Fibroblast of pulmonary artery (primary cell): ENCODE measurements at places on chromosomes 7 and 10.
A peak's percentile ranks its signal among the peaks of the same experiment; 100 is the strongest.

GRCh38 chr10:19245889-19246752 lies 197.5 kb downstream of the MALRD1 start:
- DNase-seq = peak; percentile 0

DNA sequence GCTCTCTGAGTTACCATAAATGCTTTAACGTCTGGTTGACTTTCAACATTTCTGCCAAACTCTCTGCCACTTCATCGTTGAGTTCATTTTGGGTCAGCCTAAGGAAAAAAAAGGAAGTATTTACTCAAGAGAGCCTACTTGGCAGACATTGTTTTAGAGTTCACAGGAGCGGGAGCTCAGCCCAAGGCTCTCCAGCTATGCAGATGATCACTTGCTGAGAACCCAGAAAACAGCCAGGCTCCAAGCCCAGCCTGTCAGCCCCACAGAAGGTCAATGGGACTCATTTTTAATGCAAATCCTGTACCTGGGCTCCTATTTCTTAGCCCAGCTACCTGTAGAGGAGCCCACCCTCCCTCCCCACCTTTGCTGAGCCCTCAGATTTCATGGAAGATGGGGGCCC lies 45.5 kb downstream of the NOD1 start:
- DNase-seq = peak; percentile 79

DNA sequence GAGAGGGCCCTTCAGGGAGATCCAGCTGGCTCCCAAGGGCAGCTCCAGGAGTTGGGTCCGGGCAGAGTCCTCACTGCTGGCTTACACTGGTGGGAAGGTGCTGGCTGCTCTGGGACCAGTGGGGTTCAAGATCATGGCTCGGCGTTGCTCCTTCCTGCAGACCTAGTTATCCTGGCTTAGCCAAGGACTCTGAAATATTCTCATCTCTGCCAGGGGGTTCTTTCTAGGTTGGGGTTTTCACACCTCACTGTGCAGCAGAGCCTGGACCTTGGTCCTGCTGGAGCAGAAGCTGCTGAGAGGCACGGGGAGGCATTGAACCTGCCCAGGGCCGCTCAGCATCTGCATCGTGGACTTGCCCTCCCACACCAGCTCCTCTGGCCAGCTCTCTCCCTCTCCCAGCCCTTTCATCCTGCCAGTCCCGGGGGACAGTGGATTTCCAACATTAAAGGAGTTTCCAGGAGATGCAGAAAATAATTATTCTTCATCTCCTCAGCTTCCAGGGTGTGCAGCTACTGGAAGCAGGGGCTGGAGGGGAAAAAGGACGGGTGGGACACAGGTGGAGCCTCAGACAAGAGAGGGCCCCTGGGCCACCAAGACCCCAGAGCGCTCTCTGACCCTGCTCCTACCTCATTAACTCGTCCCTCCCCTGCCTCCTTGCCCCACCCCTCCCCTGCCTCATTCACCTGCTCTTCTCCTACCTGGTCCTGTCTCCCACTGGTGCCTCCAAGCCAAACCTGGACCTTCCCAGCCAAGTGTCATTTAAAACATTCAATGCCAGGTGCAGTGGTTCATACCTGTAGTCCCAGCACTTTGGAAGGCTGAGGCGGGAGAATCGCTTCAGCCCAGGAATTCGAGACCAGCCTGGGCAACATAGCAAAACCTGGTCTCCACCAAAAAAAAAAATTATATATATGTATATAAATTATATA lies 42.5 kb downstream of the JAKMIP3 start:
- no peak for DNase-seq

- DNase-seq = no peak
These were observed 5.0 kb upstream of the LRIT2 start for GRCh38 chr10:84230359-84230758.

GRCh38 chr10:17406036-17406834 lies 48.2 kb downstream of the ST8SIA6 start:
- DNase-seq = no peak

DNA sequence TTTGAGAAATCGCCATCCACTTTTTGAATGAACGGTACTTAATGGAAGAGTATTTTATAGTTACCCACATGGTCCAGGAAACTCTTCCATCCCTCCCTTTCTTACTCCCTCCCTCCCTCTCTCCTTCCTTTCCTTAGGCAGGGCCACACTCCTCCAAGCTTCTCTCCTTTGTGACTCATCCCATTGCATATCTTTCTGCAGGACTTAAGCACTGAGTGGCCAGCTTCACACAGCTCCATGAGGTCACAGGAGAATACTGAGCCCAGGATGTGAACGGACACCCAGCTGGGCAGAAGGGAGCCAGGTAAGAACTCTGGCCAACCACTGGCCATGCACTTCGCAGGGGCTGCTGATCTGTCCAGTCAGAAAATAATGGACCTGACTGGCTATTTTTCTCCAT lies 189.7 kb upstream of the ADCY1 start:
- no peak for DNase-seq

- DNase-seq = peak; percentile 50
These were observed 42.3 kb downstream of the NRCAM start for GRCh38 chr7:108413782-108414492.

DNA sequence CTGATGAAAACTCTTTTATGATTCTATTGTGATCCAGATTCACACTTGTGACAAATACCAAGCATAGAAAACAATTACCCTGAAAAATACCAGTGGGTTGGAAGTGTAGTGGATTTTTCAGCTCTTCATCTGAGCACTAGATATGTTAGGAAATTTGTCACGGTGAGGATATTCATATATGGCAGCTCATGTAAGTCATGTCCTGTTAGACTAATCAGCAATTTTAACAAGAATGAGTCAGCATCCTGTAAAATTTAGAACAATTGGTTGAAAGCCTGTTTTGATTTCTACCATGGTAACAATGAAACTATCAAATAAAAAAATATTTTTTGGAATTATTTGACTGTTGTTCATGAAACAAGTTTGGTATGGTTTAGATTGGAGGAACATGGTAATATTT lies 334.3 kb downstream of the CACNA2D1 start:
- DNase-seq = peak; percentile 89

- no peak for DNase-seq
These were observed 183.4 kb upstream of the BMPER start for GRCh38 chr7:33721895-33722294.

DNA sequence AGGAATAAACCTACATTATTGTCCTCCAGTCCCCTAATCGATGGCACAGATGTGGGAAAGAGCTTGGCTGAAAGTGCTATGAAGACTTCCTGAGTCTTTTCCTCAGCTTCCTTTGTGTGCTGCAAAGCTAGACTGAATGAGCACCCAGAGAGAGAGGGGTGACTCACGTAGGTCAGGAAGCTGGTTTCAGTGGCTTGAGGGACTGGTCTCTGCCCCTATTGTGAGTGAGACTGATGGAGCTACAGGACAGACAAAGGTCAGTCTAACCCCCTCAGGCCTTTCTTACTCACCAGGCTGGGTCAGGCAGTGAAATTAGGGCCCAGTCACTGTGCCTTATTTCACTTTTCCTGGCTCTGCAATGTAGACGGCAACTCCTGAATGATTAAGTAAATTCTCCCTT lies 171.1 kb upstream of the GRB10 start:
- peak; percentile 68 for DNase-seq

DNA sequence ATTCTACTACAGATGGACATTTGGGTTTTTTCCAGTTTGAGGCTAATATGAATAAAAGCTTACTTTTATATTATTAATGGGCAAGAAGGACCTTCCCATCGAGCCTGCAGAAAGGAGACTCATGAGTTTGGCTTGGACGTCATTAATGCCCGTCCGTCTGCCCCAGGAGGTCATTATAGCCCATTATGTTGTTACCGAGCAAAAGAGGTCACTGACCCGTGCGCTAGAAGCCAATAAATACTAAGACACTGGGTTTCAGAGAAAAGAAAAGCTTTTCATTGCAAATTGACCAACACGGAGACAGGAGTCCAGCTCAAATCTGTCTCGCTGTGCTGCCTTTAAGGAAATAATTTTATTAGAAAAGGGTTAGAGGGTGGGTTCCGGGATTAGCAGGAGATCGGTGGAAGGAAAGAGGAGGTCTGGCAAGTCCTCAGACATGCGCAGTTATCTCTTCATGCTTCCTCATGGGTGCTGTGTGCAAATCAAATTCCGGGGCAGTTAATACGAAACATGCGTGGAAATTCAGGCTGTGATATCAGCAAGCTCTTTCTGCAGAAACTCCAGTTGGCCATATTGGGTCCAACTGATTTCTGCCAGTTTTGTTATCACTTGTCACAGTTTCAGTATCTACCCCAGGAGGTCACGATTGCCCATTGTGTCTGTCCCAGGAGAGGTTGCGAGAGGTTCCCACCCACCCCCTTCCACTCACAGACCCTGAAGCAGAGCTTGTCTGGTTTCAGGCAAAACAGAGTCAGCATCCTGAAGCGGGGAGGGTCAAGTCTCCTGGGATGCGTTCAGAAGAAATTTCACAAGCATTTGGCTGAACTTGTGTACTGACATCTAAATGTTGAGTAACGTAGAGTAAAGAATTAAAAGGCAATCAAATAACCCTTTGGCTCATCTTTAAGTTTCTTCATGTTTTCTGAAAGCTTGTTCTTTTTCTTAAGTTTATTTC lies 1.1 kb upstream of the GALNTL5 start:
- peak; percentile 5 for DNase-seq

GRCh38 chr7:128774029-128774689 lies 1.4 kb downstream of the OPN1SW start:
- DNase-seq = no peak

GRCh38 chr10:133324198-133324792 lies 12.4 kb downstream of the CALY start:
- DNase-seq = peak; percentile 42
